ENCODE measurements at places on chromosomes 1 and 21.
A peak's percentile ranks its signal among the peaks of the same experiment; 100 is the strongest.

GRCh38 chr1:150974580-150975478 is at the start of gene CERS2:
CERS2 (minus strand) TSS chr1:150974835; CDS start chr1:150969090, 5,745 bp downstream.
- DNase-seq, result peak; percentile 76

GRCh38 chr1:159668739-159669138 is 45.6 kb downstream of the CRP start:
- DNase-seq, result no peak

GRCh38 chr21:41258617-41259016 is 58.0 kb upstream of the FAM3B start:
- DNase-seq, result no peak

GRCh38 chr1:16321176-16321867 is 31.0 kb downstream of the FBXO42 start:
- no peak for DNase-seq

- no peak for DNase-seq
Observed at GRCh38 chr1:74818661-74819456, 85.9 kb downstream of the TYW3 start.

- peak; percentile 38 for DNase-seq
Observed at GRCh38 chr1:212368073-212368484, 46.6 kb downstream of the PACC1 start.

Data from activated CD4-positive, alpha-beta T cell treated with anti-CD3 and anti-CD28 coated beads, Interleukin-2, amount 50 U/mL, for 1 hour (primary cell).